ENCODE measurements at places on chromosomes 7 and 10.

GRCh38 chr10:13930120-13930519 lies 343.4 kb downstream of the PRPF18 start:
- DNase-seq, result no peak

GRCh38 chr7:105810556-105810955 lies 65.8 kb downstream of the ATXN7L1 start:
- no peak for DNase-seq

- no peak for DNase-seq
These were observed 9.6 kb downstream of the GPRIN2 start for GRCh38 chr10:46546591-46547540.

DNA sequence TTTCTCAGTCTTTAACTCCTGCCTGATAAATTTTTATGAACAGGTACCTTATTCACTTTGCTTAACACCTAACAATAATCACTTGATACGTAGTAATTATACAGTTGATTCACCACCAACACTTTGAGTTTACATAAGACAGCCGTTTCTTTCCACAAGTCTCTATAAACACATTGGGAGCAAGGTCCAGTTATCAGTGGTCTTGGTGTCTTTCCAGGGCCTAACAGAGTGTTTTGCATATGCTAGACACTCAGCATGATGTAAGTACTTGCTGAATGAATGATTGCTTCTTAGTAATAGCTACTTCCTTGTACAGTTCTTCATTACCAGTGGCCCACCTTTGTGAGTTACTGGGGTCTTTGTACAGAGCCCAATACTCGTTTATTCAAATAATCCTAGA lies 6.4 kb downstream of the CLDN12 start:
- DNase-seq, result no peak

GRCh38 chr7:33210958-33211357 lies 81.6 kb downstream of the BBS9 start:
- no peak for DNase-seq

DNA sequence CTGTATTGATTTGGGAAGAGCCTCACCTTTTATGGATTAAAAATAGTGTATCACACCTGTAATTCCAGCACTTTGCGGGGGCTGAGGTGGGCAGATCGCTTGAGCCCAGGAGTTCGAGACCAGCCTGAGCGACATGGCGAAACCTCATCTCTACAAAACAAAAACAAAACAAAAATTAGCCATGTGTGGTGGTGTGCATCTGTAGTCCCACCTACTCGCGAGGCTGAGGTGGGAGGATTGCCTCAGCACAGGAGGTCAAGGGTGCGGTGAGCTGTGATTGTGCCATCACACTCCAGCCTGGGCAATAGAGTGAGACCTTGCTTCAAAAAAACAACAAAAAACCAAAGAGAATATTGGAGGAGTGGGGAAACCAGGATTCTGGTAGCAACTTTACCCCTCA lies 79.6 kb downstream of the LRMDA start:
- DNase-seq, result no peak

- no peak for DNase-seq
These were observed 9.8 kb downstream of the NOD1 start for GRCh38 chr7:30468791-30469190.

DNA sequence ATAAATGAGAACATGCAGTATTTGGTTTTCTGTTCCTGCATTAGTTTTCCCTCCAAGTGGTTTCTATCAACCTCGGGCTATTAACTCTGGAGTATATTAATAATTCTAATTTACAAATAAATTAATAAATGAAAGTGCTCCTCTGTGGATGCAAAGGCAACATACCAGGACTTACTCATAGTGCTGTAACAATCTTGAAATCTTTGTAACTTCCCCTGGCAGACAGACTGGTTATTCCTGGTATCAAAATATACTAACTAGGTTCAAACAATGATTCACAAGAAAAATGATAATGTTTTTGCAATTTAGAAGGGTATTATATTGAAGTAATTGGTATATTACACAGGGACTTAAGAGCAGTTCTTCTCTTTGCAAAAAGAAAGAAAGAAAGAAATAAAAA lies 177.2 kb downstream of the FANK1 start:
- DNase-seq, result no peak

DNA sequence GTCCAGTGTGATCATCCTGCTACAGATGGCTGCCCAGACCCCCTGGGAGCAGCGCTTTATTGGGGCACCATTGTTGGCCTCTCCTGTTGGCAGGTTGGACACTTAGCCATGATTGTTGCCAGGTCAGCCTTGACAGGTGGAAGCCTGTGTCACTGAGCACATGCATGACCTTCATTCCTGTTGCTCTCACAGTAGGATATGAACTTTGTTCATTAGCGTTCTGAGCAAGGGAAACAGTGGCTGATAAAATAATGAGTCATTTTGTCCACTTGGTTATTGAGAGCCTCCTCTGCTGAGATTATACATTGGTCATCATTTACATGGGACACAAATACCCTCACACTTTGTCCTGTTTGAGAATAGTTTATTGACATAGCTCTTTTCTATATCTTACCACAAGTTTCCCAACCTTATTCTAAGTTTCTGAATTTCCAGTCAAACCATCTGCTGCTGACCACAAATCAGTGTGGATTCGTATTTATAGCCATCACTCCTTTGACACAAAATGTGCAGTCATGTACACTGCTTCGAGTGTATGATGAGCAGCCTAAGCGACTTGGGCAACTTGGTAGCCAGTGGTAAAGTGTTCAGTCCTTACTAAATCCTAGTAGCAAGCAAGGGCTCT lies 102.6 kb downstream of the TPST1 start:
- no peak for DNase-seq

- DNase-seq, result no peak
These were observed 757.1 kb downstream of the AUTS2 start for GRCh38 chr7:70355198-70356020.

- no peak for DNase-seq
These were observed 127.9 kb upstream of the STK17A start for GRCh38 chr7:43454936-43455518.

GRCh38 chr10:21832821-21833130 lies 170.8 kb downstream of the DNAJC1 start:
- DNase-seq, result no peak

DNA sequence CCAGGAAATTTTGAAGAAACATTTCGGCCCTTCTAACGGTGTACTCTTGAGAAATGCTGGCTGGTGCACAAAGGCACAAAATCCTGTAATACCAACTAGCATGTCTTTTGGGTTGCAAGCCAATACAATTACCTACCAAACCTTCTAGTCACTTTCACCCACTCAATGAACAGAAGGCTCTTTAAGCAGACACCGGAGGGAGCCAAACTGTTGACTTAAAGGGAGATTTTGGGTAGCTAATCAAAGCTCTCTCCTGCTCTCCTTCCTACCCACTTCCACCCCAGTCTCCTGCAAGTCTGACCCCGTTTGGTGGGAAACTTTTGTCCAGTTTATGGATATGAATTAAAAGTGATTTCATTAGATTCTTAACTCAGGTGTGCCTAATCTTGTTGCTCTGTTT lies 24.0 kb downstream of the GRM3 start:
- DNase-seq, result no peak

- DNase-seq, result no peak
These were observed 16.2 kb upstream of the PAX2 start for GRCh38 chr10:100728928-100729861.

GRCh38 chr10:93481637-93482144 lies 443 bp downstream of the MYOF start:
- no peak for DNase-seq

GRCh38 chr10:112369495-112370423 lies 4.2 kb upstream of the ACSL5 start:
- DNase-seq, result no peak

Measured in activated naive CD8-positive, alpha-beta T cell treated with anti-CD3 and anti-CD28 coated beads, Interleukin-2, amount 50 U/mL, for 16 hours (primary cell).